NCI-H2171 (cell line): ENCODE measurements at places on chromosomes 16 and 17.

DNA sequence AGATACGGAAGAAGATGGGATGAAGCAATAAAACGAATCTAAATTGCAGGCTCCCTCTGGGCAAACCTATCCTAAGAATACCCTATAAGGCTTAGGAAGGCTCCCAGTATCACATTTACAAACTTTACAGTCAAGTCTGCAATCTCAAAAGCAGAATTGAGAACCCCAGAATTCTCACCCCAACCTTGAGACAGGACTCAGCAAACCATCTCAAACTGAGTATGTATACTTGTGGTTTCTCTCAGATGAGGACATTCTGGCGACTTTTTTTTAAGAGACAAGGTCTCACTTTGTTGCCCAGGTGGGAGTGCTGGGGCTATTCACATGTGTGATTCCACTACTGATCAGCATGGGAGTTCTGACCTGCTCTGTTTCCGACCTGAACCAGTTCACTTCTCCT lies 19.3 kb upstream of the ITGA2B start:
- DNase-seq, result no peak

DNA sequence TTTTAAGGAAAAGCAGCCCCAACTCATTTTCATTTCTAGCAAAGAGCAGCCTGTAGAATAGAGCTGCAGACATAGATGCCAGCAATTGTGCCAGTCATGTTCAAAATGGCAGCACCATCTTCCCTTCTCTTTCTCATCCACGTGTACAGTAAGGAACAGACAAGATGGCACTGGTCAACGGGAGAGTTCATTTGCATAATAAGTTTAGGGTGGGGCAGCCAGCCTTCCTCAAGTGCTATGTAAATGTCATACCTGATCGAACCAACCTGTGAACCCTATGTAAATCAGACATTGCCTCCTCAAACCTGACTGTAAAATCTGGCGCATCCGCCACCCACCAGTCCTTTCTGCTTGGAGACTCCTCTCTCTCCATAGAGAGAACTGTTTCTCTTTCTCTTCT lies 150.0 kb upstream of the CDH13 start:
- no peak for DNase-seq

DNA sequence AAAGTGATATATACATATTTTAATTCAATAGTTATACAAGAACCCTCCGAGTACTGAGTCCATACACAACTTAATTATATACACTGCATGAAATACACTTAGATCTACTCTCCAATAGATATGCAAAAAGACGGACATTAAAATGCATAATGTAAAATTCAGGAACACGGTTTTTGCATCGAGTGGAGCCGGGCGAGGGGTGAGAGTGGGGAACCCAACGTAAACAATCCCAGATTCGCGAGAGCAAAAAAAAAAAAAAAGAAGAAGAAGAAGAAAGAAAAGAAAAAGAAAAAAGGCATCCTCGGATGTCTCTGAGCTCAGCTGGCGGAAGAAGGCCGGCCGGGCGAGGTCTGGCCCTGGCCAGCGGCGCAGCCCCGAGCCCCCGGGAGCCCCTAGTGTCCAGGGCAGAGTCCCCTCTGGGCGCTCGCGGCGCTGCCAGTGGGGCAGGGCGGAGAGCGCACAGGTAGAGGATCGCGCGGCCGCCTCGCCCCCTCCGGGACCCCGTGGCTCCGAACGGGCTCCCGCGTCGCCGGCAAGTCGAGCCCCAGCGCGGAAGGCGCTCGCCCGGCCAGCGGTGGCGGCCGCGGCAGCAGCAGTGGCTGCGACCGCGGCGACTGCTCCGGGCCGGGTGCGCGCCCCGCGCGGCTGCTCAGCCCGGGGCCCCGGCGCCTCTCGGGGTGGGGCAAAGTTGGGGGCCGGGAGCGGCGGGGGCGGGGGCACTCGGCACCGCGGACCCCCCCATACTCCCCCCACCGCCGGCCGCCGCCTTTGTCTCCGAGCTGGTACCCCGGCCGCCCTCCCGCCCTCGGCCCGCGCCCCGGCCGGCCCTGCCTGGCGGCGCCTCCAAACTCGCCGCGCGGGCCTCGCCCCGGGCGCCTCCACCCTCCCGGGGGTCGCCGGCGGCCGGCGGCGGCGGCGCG lies 9.6 kb upstream of the ZFHX3 start:
- DNase-seq, result no peak

- no peak for DNase-seq
Observed at GRCh38 chr16:89384282-89384681, 106.1 kb downstream of the ANKRD11 start.

- no peak for DNase-seq
Observed at GRCh38 chr16:54431041-54431996, 144.7 kb upstream of the IRX3 start.

GRCh38 chr17:63989622-63990345 lies 8.4 kb upstream of the PRR29 start:
- DNase-seq, result no peak

- no peak for DNase-seq
Observed at GRCh38 chr17:68642118-68642412, 40.9 kb upstream of the FAM20A start.

GRCh38 chr17:79628861-79629547 lies 18.2 kb upstream of the RBFOX3 start:
- no peak for DNase-seq

DNA sequence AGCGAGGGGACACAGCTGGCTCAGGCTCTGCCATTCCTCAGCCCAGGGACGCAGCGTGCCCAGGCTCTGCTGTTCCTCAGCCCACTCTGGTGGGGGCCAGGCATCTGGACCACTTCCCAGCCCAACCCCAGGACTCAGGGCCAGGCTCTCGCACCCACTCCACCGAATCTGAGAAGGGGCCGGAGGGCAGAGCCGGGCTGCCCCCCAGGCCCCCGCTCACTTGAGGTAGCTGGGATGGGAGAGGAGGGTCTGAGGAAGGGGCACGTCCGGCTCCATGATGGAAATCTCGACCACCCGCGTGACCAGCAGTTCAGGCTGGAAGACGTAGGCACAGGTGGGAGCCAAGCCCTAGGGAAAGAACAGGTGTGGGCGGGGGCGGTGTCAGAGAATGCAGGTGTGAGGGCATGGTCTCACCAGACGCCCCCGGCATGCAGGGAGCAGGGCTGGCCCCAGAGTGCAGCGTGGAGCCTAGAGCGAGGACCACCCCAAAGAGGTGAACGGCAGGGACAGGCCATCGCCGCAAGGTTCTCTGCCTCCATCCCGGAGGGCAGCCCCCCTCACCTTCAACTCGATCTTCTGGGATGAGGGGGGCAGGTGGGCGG lies 4.9 kb downstream of the PGAP6 start:
- DNase-seq, result no peak

DNA sequence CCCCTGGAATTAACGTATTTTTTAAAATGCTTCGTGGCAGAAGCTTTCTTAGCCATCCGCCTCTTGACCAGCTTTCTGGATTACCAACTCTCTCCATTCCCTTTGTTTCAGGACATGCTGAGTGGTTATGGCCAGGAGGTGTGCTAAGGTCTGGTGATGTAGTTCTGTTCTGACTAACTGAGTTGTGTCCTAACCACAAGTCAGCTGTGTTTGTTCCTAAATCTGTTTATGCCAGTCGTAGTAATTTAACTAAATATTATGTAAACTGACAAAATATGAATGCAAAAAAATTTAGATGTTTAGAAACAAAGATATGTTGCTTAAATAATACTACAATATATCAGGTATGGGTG lies 61.6 kb downstream of the MRTFB start:
- DNase-seq, result no peak

DNA sequence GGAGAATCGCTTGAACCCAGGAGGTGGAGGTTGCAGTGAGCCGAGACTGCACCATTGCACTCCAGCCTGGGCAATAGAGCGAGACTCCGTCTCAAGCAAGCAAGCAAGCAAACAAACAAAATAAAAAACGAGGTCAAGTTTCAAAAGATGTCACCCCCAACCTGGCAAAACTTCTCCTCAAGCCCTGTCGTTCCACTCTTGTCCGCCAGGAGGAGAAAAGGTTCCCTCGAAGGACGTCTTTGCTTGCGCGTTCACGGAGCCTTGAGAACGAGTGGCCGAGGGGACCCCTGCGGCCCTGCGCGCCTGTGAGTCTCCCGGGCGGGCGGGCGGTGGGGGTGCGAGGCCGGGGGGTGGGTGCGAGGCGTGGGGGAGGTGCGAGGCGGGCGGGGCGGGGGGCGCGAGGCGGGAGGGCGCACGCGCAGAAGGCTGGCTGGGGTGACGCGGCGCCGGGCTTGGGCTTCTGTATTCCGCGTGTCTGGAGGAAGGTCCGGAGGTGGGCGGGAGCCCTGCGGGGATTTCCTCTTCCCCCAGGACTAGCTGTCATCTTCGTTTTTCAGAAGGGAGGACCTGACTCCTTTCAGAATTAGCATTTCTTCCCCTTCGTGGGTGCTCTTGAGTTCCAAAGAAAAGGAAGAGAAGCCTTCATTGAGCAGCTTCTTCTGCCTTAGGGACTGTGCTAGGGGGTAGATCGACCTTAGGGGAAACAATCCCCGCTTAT lies 3.7 kb downstream of the SLC52A1 start:
- peak; percentile 78 for DNase-seq

DNA sequence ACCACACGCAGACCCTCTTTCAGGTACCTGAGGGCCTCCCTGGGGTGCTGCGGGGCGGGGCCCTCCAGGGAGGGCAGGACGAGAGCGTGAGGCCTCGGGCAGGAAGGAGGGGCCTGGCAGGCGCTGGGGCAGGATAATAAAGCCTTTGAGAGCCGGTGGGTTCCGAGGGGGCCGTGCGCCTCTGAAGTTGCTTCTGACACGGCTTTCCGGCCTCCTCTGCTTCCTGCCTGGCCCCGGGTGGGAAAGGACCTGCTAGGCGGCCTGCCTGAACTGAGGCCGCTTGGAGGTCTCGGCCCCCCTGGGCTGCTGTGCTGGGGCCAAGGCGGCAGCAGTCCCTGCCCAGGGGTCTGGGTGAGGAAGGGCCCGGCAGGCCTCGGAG lies 10.4 kb downstream of the CENPX start:
- DNase-seq, result no peak

GRCh38 chr17:4810696-4811290 lies 3.8 kb downstream of the PLD2 start:
- no peak for DNase-seq
